Adrenal gland (tissue), 19 donors: ENCODE measurements at places on chromosomes 12 and 14. TPM values are rescaled to one million over a fixed set of nuclear protein-coding genes. Genes with fewer than 3 reads are reported as not detected.

DNA sequence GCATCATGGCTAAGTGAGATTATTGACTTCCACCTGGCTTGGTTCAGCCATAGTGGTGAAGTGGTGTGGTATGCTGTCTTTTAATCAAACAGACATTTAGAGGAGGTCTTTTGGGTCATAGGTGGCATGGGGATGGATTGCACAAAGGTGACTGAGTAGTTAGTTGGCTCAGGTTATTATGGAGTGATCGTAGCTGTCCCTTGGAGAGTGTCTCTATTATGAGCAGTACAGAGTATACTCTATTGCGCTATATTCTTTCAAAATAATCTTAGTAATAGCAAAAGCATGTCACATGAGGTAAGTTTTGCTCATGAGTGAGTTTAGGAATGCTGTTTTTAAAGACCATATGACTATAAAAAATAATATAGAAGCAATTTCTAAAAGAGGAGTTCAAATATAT is 60.4 kb downstream of the RASSF8 start:
- DNase-seq = no peak

DNA sequence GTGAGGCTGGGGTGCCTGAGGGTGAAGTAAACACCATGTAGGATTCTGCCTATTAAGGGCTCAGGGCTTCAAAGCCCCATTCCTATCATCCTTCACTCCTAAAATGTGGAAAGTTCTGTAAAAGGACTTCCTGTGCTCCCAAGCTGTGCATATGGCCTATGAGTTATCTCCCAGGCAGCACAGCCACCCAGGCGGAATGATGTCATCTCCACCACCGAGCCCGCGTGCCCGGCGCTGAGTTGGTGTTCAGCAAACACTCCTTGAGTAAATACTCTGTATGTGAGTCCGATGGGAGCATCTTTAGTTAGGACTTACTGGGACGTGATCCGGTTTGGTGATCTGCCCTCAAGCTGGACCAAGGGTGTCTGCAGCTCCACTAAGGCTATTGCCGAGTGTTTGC is 437.3 kb downstream of the MED13L start:
- no peak for DNase-seq

- no peak for DNase-seq
Measured at GRCh38 chr12:49428793-49429192, 61.5 kb downstream of the SPATS2 start.

- no peak for DNase-seq
Measured at GRCh38 chr12:66140731-66141130, 10.2 kb upstream of the LLPH start.

DEPDC4 gene
- total RNA-seq = 2.2 TPM

MYF6 gene
- total RNA-seq = not detected

OR4K13 gene
- not detected for total RNA-seq

FBXO33 gene
- 22.3 TPM for total RNA-seq

DNA sequence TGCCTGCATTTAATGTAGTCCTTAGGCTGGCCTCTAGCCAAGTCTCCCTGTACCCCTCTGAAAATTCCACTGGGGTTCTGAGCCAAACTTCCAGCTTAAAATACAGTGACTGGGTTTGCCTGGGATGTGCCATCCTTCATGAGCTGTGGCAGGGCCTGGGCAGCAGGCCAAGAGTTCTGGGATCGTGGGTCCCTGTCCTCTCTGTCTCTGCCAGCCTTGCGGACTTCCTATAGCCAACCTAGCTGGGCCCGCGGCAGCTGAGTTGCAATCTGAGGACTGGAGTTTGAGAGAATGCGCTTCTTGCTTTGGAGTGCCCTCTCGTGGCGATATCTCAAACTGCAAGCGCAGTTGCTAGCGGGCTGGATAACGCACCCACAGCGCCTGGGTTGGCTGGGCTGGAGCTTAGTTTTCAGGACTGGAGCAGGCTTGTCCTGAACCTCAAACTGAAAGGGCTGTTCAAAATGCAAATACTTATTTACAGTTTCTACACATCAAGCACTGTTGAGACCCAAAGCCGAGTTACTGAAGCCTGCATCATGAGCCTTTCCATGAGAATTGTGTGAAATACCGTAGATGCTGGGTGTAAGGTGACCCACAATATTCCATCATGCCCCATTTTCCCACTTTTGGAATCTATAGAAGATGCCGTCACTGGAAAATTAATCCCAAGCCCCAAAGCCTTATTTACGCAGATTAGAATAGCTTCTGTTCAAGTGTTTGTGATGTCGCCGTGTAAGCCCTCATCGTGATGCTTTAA is 7.3 kb upstream of the IFI27L2 start:
- peak; percentile 95 for DNase-seq

ZBTB42 gene
- total RNA-seq = 3.5 TPM

MANSC4 gene
- total RNA-seq = not detected

DNA sequence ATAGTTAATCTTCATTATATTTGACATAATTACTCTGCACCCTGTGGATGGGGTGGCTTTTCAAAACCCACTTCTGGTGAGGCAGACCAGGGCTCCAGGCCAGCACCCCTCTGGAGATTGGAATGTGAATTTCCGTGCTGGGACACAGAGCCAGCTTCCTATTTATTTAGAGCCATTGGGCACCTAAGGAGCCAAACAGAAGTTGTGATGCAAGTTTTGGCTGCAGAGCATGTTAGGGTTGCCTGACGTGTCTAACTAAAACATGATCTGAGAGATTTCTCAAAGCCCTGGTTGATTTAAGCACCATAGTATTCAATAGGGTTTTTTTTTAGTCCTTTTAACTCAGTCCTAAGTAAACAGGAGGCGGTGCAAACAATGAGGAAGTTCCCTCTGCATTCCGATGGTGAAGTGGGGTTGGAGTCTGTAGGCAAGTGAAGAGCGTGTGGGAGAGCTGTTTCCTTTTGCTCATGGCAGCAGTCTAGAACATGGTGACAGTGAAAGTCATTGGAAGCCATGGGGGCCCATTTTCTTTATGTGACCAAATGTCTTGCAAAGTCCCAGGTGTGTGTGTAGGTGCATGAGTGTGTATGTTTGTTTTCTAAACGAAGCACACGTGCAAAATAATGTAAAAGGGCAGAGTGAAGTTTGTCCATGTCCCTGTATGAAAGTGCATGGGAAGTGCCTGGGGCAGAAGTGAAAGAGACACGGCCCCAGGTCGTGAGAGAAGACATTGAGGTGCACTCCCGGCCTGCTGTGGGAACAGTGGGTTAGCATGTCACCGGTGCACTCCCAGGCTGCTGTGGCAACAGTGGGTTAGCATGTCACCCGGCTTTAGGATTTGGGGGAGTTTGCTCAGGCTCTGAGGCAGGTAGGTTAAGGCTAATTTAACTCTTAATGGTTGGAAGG is 117.7 kb downstream of the PRKCH start:
- DNase-seq = peak; percentile 12

DNA sequence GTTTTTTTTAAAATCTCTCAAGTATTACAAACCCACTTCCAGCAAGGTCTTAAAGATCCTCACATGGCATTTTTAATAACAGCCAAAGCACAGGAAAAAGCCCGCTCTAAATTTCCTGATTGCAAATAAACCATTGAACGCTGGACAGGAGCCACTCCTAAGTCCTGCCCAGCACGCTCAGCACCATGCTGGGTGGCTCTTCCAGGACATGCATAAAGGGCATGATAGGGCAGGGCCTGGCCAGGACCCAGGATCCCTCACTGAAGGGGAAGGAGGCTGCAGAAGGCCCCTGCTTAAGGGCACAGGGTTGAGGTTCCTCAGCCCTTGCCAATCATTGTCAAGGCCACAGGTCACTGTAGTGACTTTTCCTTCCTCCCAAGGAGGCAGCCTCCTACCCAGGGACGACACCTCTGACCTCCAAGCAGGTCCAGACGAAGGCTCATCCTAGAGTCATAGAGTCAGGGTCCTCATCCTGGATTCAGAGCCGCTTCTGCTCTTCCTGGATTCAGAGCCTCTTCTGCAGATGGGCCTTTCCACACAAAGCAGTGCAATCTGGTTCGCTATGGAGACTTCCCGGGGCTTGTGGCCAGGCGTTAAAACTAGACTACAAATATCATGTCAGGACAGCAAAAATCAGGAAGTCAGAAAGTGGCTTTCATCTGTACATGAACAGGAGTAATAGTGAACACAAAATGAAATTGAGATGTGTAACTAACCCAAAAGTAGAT is 123.8 kb downstream of the GCH1 start:
- no peak for DNase-seq

HSPB8 gene
- total RNA-seq = 16.2 TPM

CFAP54 gene
- not detected for total RNA-seq

GRCh38 chr14:100091386-100091785 is 26.2 kb downstream of the EVL start:
- DNase-seq = no peak

LYZ gene
- total RNA-seq = 8.2 TPM

- no peak for DNase-seq
Measured at GRCh38 chr12:93994721-93995120, 153.7 kb upstream of the PLXNC1 start.

- DNase-seq = no peak
Measured at GRCh38 chr14:21278632-21279031, 1.3 kb upstream of the RPGRIP1 start.

- peak; percentile 84 for DNase-seq
Measured at GRCh38 chr14:90556012-90556477, 159.2 kb downstream of the CALM1 start.

ALG10B gene
- total RNA-seq = 9.4 TPM

LRCOL1 gene
- total RNA-seq = not detected

DNA sequence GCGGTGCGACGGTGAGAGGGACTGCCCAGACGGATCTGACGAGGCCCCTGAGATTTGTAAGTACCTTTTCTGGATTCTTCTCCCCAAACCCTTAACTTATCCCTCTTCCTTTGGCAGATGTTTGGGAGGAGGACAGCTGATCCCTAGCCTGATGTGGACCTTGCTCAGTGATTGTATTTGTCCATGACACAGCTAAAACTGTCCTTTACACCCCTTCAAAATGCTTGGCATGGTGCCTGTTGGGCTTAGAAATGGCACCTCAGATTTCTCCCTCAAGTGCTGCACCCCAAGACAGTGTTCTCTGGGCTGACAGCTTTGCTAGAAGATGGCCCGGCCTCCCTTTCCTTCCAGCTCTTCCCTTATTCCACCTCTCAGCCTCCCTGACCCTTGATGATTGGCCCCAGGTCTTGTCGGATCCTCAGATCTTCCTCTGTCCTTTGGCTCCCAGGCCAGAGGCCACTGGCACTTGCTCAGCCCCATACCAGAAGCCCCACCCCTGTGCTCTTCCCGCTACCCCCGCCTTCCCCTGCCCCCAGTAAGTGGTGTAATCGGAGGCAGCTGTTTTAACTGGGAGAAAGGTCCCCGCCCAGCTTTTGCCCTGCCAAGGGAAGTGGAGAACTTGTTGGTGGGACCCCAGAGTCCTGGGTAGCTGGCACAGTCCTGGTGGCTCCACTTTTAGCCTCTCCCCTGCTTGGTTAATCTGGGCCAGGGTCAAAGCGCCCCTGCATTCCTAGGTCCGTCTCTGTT is 8.7 kb downstream of the LRP1-AS start:
- peak; percentile 63 for DNase-seq

DNA sequence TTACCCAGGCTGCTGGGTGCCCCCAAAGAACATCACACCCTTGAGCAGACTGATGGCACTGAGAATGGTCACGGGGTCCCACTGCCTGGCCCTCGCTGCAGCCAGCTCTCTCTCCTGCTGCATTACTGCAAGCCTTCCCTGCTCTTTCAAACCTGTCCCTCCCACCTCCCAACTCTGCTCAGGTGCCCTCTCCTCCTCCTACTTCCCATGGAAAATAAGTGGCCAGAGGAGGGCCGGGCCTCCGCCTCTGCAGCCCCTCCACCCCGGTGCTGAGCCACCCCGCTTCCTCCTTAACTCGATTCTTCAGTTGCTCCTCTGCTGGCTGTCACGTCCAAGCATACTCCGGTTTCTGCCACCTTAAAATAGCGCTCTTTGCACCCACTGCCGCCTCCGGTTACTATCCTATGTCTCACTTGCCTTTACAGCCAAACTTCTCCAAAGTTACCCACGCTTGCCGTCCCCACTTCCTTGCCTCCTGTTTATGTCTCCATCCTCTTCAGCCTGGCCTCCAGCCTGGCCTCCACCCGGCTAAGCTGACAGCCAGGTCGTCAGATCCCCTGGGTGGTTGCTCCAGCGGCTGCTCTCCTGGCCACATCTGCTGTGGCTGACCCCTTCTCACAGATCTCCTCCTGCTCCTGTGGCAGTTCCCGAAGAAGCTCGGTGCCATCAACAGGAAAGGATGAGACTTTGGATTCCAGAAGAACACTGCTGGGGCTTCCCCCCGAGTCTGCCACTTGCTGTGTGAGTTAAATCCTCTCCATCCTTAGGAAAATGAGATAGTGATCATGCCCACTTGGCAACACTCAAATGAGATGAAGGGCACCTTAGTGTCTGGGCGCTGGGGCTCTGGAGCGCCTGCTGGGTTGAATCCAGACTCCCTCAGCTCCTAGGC is 7.7 kb downstream of the SMIM41 start:
- no peak for DNase-seq

- no peak for DNase-seq
Measured at GRCh38 chr12:69428351-69429073, 41.7 kb upstream of the FRS2 start.

GRCh38 chr14:34693228-34693939 is 21.0 kb downstream of the CFL2 start:
- DNase-seq = peak; percentile 18

- no peak for DNase-seq
Measured at GRCh38 chr14:95328729-95329503, 9.2 kb upstream of the CLMN start.

DNA sequence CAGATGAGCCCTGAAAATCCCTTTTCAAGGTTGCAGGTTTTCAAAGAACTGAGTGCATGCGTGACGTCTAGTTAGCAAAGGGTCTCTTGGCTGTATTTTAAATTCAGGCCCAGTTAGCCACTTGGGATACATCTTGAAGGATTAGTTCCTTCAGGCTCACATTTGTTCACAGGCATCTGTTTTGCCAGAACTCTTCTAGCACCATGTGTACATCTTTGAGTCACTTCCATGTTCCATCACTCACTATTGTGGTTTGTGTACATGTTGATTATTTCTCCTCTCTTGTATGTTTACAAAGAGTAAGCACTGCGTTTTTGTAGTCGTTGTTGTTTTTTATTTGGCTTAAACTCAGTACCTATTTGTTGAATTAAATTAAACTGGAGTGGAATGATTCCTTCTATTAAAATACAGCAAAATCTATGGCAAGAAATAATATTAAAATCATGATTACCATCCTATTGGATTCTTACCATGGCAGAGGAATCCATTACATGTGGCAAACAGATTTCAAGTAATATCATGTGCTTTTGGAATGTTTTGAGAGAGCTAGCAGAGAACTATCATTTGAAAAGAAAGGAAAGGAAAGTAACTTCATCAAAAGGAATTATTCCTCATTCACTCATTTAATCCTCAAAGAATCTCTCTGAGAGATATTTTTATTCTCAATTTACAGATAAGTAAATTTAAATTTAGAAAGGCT is 438.9 kb upstream of the FAR2 start:
- DNase-seq = no peak

RASAL1 gene
- 37.0 TPM for total RNA-seq

DNA sequence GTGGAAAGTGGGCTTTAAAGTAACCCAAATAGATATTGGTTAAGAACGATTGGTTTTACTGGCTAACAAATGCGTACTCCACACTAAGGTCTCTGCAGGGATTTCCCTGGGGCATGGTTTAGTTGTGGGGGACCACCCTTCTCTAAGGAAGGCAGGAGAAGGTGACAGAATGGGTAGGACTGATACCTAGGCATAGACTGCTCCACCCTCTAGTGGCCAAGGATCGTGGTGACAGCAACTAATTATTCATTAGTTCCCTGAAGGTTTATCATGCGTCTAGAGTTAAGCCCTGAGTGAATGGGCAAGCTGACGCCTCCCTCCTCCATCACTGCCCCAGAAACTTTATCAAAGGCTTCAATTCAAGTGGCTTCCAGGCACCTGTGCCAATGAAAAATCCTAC is 9.1 kb downstream of the FAM181A start:
- DNase-seq = no peak
